ENCODE measurements at places on chromosomes 16 and 17.

DNA sequence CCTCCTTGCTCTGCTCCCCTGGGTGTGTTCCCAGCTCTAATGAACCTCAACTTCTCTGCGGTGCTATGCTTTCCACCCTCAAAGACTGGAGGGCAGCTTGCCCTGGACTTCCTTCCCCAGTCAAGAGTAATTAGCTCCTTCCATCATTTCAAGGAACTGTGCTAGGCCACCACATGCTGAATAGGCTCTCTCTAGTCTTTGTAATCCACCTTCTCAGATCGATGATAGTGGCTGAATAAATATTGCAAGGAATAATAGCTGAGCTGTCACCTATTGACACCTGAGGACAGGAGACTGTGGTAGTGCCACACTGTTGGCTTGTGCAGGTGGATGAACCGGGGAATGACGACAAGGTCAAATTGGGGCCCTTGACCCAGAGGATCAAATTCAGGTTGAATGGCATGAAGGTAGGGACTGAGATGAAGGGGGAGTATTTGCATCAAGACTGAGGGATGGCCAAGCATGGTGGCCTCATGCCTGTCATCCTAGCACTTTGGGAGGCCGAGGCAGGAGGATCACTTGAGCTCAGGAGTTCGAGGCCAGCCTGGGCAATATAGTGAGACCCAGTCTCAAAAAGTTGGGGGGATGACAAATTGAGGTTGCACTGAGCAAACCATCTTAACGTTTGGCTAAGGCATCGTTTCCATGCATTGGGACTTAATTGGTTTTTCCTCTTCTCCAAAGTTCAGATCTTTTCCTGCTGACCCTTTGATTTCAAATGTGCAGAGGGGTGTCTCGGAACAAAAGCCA, 18.8 kb upstream of the SLC5A11 start:
- DNase-seq: no peak

DNA sequence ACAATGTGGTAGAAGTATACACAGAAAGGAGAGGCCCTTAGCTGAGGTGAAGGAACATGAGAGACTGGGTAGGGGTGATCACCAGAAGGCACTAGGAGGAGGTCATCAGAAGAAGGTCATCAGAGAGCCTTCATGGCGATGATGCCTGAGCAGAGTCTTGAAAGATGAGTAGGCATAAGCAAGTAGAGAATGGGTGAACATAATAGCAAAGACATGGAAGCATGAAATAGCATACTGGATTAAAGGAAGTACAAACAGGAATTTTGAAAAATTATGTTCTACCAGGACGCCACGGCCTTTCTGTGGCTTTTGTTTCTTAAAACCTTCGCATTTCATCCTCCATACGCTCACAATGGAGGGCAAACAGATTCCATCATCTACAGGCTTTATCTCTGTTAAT, 2.9 kb downstream of the IKZF3 start:
- DNase-seq: no peak

- DNase-seq: no peak
These were observed 1.3 kb downstream of the METRN start for GRCh38 chr16:716200-716568.

- DNase-seq: no peak
These were observed 2.7 kb downstream of the CFAP20 start for GRCh38 chr16:58126451-58126961.

Measured in uterus (tissue), 4 donors.